ENCODE measurements at places on chromosomes 4 and X. TPM values are rescaled to one million over a fixed set of nuclear protein-coding genes. Genes with fewer than 3 reads are reported as not detected.

The PLAC1 gene
- polyA plus RNA-seq: 0.22 TPM

The TREX2 gene
- polyA plus RNA-seq: 0.08 TPM

The GAGE12G gene
- polyA plus RNA-seq: not detected

The GLRA3 gene
- polyA plus RNA-seq: not detected

The RPL36A gene
- polyA plus RNA-seq: 2,163 TPM

The MAGEA9B gene
- not detected for polyA plus RNA-seq

The FGD1 gene
- polyA plus RNA-seq: 4.3 TPM

The MND1 gene
- polyA plus RNA-seq: 7.8 TPM

The FGFRL1 gene
- polyA plus RNA-seq: 10.0 TPM

The AKAP4 gene
- not detected for polyA plus RNA-seq

The TENM3 gene
- 2.7 TPM for polyA plus RNA-seq

The SPIN2A gene
- 0.97 TPM for polyA plus RNA-seq

The VBP1 gene
- polyA plus RNA-seq: 63.9 TPM

The UGT8 gene
- polyA plus RNA-seq: 0.03 TPM

The SPANXA2 gene
- not detected for polyA plus RNA-seq

The SLC2A9 gene
- polyA plus RNA-seq: 3.9 TPM

The SH2D1A gene
- 0.08 TPM for polyA plus RNA-seq

The CCDC120 gene
- polyA plus RNA-seq: 0.55 TPM

The CPE gene
- 20.2 TPM for polyA plus RNA-seq

The KLF8 gene
- polyA plus RNA-seq: 3.4 TPM

The GABRB1 gene
- 0.05 TPM for polyA plus RNA-seq

The SNCA gene
- 0.95 TPM for polyA plus RNA-seq

The GRIA3 gene
- 2.2 TPM for polyA plus RNA-seq

The CYTL1 gene
- polyA plus RNA-seq: 6.9 TPM

The SLC10A4 gene
- 0.07 TPM for polyA plus RNA-seq

The CCDC110 gene
- 0.80 TPM for polyA plus RNA-seq

The HERC5 gene
- 0.23 TPM for polyA plus RNA-seq

The PWWP3B gene
- not detected for polyA plus RNA-seq

The LAGE3 gene
- 6.1 TPM for polyA plus RNA-seq

The TEX13B gene
- polyA plus RNA-seq: not detected
